Activated CD4-positive, alpha-beta T cell treated with anti-CD3 and anti-CD28 coated beads, Interleukin-2, amount 10 ng/mL, durations not matched to agents 24 days and 14 days (primary cell): ENCODE measurements at places on chromosomes 12 and 14.

DNA sequence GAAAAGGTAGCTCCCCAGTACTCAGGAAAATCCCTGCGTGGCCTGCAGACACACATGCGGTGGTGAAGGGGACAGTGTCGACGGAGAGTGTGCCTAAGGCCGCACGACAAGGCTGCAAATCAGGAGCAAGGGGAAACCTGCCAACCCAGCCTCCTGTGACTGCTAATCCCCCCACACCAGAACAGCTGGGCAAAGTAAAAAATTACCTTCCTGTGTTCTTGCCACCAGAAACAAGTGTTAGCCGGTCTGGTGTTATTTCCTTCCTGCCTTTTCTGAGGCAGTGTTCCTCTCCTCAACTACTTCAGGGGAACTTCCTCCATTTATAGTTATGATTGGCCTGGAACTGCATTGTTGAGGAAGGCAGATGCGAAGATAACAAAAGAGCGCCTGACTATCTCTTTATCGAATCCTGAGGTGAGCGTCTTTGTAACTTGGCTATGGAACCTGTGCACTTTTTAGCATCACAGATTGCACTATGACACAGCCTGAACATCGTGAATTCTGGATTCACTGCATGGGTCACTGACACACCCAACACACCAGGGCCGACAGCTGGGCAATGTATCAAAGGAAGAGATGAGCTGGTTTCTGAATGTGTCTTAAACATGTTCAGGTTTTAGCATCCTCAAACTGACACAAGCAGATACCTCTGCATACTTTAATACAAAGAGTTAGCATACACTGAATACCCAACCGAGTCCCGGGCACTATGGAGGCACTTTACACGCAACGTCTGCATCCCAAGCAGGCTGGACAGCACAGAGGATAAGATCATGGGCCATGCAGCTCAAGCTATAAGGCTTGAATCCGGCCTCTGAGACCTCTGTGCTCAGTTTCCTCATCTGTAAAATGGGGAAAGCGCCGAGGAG, 28.9 kb downstream of the SLC15A4 start:
- peak overlapping the region; percentile 27 for H3K27ac ChIP-seq
- H3K4me3 ChIP-seq = no peak overlapping the region
- H3K36me3 ChIP-seq = peaks cover 64% of the 10 kb centered on the region
- DNase-seq = no peak

DNA sequence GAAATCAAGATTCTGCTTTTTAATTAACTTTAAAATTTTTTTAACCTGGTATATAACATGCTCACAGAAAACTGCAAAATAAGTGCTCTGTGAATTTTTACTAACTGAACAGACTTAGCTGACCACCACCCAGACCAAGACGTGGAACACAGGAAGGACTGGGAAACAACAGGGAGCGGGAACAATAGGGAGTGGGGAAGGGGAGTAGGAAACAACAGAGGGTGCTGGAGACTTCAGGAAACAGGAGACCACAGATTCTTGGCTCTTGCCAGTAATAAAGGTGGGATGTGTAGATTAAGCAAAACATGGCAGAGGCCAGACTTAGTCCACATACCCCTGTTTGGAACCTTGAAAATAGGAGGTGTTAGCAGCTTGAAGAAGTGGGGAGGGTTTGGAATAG, 51.4 kb upstream of the TMCC3 start:
- DNase-seq = no peak
- H3K27ac ChIP-seq = no peak overlapping the region
- H3K36me3 ChIP-seq = no peaks in the 10 kb centered on the region
- no peaks in the 10 kb centered on the region for H3K4me1 ChIP-seq

- no peaks in the 10 kb centered on the region for H3K4me1 ChIP-seq
- DNase-seq = no peak
- no peak overlapping the region for H3K27ac ChIP-seq
- H3K4me3 ChIP-seq = no peak overlapping the region
- peaks cover 6% of the 10 kb centered on the region for H3K27me3 ChIP-seq
These were observed 156.5 kb upstream of the MYL2 start for GRCh38 chr12:111076611-111077451.

DNA sequence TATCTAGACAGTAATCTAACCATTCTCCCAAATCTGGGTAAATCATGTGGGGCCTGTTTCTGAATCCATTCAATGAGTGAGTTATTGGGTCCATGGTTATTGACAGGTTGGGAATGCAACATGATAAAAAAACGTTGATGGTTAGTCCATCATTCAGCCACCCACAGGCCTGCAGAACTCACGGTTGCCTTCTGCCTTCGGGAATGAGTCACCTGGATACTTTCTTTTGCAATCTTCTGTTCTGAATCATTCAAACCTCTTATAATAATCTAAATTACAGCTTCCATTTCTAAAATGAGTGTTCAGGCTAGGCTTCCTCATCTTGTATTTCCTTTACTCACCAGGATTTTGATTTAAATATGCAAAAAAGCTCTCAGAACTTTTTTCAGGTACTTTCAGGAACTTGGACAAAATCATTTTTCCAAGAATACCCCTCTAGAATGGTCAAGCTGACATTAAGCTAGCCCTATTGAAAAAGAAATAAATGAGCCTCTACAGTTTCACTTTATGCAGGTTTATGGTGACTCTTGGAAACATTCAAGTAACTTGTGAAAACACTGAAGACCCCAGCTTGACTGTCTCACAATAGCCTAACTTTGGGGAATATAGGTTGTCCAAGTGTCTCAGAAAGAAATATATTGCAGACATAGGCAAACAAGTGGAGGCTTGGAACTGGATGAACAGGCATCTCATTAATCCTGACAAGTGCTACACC, 94.4 kb downstream of the KCNK10 start:
- DNase-seq = no peak
- peaks cover 2% of the 10 kb centered on the region for H3K27me3 ChIP-seq
- no peak overlapping the region for H3K27ac ChIP-seq
- no peaks in the 10 kb centered on the region for H3K4me1 ChIP-seq

GRCh38 chr12:93315907-93316622, 61.7 kb upstream of the NUDT4 start:
- no peak overlapping the region for H3K27ac ChIP-seq
- DNase-seq = no peak
- peaks cover 3% of the 10 kb centered on the region for H3K4me1 ChIP-seq

- H3K4me1 ChIP-seq = no peaks in the 10 kb centered on the region
- no peak overlapping the region for H3K27ac ChIP-seq
- no peak for DNase-seq
- H3K36me3 ChIP-seq = no peaks in the 10 kb centered on the region
- H3K4me3 ChIP-seq = no peak overlapping the region
These were observed 229.7 kb downstream of the SLC25A21 start for GRCh38 chr14:36942522-36943245.

- peaks cover 42% of the 10 kb centered on the region for H3K4me1 ChIP-seq
- no peak for DNase-seq
- no peaks in the 10 kb centered on the region for H3K27me3 ChIP-seq
- H3K27ac ChIP-seq = peak overlapping the region; percentile 2
These were observed 6.3 kb downstream of the ARHGAP9 start for GRCh38 chr12:57473392-57473791.

GRCh38 chr12:16347391-16348298, at the start of gene MGST1:
MGST1 (plus strand) TSS chr12:16347645; CDS start chr12:16354253, 6,608 bp downstream.
- H3K36me3 ChIP-seq = no peaks in the 10 kb centered on the region
- peaks cover 5% of the 10 kb centered on the region for H3K27me3 ChIP-seq
- H3K4me3 ChIP-seq = no peak within 1 kb of the TSS
- no peak within 1 kb of the TSS for H3K27ac ChIP-seq
- no peaks in the 10 kb centered on the region for H3K4me1 ChIP-seq
- no peak for DNase-seq

DNA sequence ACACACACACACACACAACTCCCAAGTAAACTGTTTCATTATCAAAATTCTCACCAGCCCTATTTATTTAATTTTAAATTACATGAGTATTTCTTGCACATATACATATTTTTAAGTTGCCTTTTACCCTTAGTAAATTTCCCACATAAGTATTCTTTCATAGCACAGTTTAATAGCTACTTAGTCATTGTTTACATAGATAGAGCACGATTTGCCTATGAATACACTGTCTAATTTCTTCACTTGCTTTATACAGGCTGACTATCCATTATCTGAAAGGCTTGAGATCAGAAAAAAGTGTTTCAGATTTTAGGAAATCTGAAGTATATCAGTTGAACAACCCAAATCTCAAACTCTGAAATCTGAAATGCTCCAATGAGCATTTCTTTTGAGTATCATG, 30.9 kb downstream of the NIN start:
- peaks cover 19% of the 10 kb centered on the region for H3K36me3 ChIP-seq
- peaks cover 12% of the 10 kb centered on the region for H3K4me1 ChIP-seq
- no peaks in the 10 kb centered on the region for H3K27me3 ChIP-seq
- DNase-seq = no peak

DNA sequence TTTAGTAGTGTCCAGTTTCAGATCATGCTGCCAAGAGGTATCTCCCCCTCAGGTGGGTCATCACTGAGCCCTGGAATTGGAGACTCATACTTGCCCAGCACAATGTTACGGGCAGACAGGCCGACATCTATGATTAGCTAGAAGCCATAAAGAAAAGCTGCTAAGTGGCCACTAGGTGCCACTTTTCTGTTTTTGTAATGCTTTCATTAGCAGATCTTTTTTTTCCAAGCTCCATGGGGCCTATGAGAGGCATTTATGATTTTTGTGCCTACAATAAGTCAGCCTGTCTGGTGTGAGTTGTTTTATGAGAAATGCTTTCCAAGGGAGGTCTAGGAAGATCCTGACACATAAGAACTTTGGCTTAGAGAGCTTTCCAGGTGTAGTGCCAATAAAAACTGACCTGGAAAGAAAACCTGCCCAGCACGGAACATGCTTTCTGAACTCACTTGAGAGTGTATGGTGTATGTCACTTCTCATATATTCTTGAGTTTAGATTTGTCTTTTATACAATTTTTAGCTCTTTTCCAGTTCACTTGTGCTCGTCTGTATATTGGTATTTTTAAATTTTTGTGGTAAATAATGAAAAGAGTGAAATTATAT, 21.8 kb upstream of the SMCO2 start:
- peaks cover 24% of the 10 kb centered on the region for H3K36me3 ChIP-seq
- H3K27ac ChIP-seq = no peak overlapping the region
- peak; percentile 58 for DNase-seq
- no peak overlapping the region for H3K4me3 ChIP-seq

DNA sequence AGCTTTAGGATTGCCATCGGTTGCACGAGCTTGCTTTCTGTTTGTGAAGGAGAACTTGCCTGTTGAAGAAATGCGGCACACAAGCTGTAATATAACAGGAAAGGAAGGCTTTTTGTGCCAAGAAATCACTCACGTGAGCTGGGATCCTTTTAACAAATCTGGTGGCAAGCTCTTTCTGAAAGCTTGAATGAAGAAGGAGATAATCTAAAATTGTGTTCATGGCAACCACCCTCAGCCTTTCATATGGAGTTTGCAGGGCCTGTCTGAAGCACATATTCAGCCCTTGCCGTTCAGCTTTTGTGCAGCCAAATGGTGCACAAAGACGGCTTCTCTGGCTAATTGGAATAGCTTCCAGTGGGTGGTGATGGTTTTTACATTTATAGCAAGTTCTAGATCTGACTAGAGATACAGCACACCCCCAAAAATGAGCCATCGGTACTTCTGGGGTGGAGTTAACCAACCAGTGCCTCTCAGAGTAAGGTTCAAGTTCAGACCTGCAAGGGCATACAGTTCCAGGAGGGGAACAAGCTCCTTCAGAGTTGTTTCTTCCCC, 107.4 kb downstream of the AEBP2 start:
- H3K4me3 ChIP-seq = no peak overlapping the region
- no peaks in the 10 kb centered on the region for H3K4me1 ChIP-seq
- no peaks in the 10 kb centered on the region for H3K27me3 ChIP-seq
- DNase-seq = no peak

DNA sequence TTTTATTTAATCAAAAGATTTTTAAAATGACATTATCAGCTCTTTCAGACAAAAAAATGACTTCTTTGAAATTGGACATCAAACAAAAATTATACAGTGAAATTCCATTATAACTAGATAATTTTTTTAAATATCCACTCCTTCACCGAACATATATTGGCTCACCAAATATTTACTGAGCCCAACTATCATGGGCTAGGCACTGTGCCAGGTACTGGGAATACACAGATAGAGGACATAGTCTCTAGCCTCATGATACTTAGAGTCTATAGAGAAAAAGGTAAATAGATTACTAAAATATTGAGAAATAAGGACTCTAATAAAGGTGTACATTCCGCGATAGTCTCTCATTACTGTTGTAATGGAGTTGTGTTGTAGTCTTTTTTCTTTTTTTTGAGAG, 219.9 kb downstream of the SEC23A start:
- H3K4me1 ChIP-seq = no peaks in the 10 kb centered on the region
- DNase-seq = no peak
- H3K4me3 ChIP-seq = no peak overlapping the region
- H3K27me3 ChIP-seq = no peaks in the 10 kb centered on the region

DNA sequence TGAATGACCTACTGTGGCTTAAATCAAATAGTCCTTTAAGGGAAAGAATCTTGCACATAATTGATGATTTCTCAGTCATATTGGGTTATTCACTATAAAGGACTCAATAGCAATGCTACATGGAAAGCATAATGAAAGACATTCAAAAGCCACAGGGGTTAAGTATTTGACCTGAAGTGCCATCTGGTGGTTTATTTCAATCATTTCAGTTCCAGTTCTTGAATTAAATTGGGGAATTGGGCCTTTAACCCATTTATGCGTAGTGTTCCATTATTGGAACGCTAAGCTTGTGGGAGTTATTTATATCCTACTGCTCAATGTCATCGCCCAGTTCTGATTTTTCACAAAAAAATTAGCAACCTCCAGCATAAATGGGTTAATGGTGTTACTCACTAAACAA, 41.3 kb upstream of the C12orf71 start:
- H3K27me3 ChIP-seq = peaks cover 3% of the 10 kb centered on the region
- H3K4me3 ChIP-seq = no peak overlapping the region
- no peak for DNase-seq

GRCh38 chr14:52463375-52463774, 88.9 kb downstream of the TXNDC16 start:
- no peak overlapping the region for H3K27ac ChIP-seq
- no peak for DNase-seq
- no peak overlapping the region for H3K4me3 ChIP-seq
- peaks cover 40% of the 10 kb centered on the region for H3K36me3 ChIP-seq

- peaks cover 27% of the 10 kb centered on the region for H3K27me3 ChIP-seq
- peaks cover 16% of the 10 kb centered on the region for H3K4me1 ChIP-seq
- peaks cover 3% of the 10 kb centered on the region for H3K36me3 ChIP-seq
- peak overlapping the region; percentile 100 for H3K4me3 ChIP-seq
- no peak for DNase-seq
These were observed 855 bp downstream of the MNAT1 start for GRCh38 chr14:60735416-60735815.
